ENCODE measurements at places on chromosomes 1 and 21.

GRCh38 chr1:36513676-36514473, 31.2 kb upstream of the CSF3R start:
- no peak for DNase-seq

DNA sequence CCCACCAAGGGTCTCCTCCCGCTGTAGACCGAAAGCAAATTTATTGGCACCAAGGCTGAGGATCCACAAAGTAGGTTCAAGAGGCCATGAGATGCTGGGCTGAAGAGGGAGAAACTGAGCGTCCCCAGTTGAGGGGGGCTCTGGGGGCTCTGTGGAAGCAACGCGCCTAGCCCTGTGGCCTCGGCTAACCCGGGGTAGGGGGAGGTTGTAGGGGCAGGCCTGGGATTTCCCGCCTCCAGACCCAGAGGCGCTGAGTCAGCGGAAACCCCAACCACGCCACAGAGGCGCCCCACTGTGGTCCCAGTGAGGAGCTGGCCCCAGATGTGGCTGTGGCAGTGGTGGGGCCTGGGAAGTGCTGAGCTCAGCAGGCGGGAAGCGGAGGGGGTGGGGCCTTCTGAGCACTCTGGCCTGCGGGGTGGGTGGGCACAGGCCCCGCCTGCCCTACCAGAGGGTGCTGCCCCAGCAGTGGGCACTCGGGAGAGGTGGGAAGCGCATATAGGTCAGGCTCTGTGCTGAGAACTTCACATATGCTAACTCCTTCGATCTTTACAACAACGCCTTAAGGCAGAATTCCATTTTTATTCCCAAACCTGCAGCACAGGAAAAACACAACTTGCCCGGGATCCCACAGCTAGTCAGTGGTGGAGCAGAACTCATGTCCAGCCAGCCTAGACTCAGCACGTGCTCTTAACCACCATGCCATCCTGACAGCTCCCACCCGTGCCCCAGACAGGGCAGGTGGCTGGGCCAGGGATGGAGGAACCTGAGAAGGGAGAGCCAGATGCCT, 1.5 kb upstream of the COL16A1 start:
- DNase-seq, result no peak

DNA sequence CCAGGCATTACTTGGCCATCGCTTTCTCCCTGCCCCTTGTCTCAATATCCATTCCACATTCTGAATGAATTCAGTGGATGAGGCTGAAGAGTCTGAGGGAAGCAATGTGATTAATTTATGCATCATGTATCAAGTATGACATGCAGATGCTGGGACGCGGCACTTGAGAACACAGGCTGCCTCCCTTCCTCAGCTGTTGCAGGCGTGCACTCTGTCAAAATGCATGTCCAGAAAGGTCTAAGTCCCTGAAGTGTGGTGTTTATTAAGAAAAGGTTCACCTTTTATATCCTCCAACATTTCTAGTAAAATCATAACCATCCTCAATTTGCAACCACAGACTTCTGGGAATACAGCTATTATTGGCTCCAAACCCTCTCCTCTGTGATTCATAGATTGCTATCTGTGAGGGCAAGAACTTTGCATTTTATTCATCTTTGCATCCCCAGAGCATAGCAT, 22.6 kb upstream of the RAB3GAP2 start:
- DNase-seq, result no peak

DNA sequence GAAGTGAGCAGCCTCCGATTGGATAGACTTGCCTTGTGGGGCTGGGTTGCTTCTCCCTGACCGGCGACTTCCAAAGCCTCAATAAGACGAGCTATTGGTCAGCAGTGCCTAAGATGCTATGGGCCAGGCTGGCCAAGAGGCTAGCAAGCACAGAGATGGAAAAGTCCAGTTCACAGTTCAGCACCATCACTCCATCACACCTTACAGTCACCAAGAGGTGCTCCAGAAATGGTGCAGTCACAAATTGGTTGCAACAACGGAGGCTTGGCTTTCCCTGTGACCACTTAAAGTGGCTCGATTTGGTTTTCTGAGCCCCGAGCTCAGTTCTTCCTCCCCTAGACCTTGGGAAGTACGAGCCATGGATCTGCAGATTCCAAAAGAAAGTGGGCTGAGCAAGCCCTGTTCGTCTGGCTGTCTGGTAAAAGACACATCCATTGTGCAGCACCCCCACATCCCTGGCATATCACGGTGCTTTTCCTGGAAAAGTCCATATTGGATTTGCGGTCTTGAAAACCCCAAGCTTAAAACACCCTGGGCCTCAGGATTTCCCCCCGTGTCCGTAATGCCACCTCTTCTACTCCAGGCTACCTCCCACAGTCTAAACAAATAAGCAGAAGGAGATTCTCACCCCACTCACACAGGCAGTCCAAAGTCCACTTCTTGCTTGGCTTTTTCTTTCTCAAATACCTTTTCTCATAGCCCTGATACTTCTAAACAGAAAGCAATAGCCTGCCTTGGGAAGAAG, 1.3 kb downstream of the SLAMF1 start:
- DNase-seq, result no peak

- DNase-seq, result no peak
These were observed at the start of gene FMO5 for GRCh38 chr1:147225193-147225730. FMO5 (minus strand) TSS chr1:147225339; CDS start chr1:147225029, 310 bp downstream.

GRCh38 chr1:157540160-157540748, 12.1 kb downstream of the FCRL5 start:
- DNase-seq, result no peak
